ENCODE measurements at places on chromosomes 11 and 22.

- no peak for DNase-seq
Observed at GRCh38 chr11:117089685-117090084, 8.5 kb downstream of the SIK3 start.

DNA sequence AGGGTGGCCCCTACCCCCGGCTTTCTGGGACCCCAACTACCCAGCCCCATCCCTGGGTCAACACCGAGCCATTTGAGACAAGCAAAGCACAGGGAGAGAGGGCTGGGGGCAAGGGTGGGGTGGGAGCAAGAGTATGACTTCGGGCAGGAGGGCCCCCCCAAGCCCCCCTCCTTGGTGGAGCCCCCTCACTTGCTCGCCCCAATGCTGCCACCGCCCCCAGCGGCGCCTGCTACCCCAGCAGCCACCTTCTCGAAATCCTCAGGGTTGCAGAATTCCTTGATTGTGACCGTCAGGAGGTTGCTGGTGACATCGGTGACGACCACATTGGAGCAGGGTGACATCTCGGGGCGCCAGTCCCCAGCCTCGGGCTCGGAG lies 6.0 kb downstream of the CBX6 start:
- no peak for DNase-seq

DNA sequence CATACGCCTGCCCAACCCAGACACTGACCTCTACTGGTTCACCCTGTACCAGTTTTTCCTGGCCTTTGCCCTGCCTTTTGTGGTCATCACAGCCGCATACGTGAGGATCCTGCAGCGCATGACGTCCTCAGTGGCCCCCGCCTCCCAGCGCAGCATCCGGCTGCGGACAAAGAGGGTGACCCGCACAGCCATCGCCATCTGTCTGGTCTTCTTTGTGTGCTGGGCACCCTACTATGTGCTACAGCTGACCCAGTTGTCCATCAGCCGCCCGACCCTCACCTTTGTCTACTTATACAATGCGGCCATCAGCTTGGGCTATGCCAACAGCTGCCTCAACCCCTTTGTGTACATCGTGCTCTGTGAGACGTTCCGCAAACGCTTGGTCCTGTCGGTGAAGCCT lies 2.2 kb downstream of the MCHR1 start:
- no peak for DNase-seq

DNA sequence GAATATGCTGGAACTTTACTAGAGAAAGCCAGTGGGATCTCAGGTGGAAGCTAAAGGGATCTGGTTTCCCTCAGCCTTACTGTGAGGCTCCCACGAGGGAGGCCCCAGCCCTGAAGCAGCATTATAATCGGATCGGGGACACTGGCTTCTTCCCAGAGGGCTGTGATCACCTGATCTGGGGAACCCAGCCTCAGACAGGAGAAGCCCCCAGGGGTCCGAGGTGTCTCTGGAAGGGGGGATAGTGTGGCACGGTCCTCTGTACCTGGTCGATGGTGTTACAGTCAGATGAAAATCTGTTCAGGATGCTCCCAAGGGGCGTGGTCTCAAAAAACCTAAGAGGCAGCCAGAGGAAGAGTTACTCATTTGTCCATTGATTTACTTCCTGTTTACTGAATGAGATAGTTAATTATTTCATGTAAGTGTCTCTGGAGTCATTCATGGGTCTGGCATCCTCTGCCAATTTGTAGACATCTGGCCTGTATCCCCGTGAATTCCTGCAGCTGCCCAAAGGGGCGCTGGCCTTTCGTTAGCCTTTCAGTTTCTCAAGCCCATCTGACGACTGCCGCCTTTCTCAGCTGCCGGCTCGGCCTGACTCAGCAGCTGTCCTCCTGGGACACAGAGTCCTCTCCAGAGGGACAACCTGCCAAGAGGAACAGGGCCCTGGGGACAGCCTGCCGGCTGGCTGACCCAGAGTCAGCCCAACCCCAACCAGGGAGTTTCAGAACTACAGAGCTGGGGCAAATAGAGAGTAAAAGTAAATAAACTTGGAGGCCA lies 17.0 kb upstream of the KCNJ11 start:
- DNase-seq, result peak; percentile 74

GRCh38 chr11:27717801-27718229 lies 17.6 kb upstream of the BDNF start:
- DNase-seq, result peak; percentile 15

- no peak for DNase-seq
Observed at GRCh38 chr11:35968386-35969088, 24.7 kb downstream of the LDLRAD3 start.

DNA sequence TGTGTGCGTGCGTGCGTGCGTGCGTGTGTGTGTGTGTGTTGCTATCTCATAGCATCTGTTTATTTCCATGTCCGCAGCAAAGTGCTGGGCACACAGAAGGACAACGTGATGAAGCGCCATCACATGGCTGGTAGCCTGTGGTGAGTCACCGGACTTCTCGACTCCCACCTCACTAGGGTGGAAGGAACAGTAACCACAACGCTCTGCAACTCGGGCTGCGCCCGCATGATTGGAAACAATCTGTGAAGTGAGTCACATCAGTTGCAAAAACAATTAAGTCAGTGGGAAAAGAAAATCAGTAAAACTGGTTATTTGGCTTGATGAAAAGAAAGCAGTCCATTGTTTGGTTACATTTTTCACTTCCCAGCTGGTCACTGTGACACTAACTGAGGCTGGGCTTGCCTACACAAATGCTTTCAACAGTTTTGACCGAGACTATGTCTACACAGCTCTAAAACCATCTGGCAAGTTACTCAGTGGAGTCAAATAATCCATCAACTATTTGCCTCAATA lies 437.3 kb upstream of the CADM1 start:
- DNase-seq, result peak; percentile 98

DNA sequence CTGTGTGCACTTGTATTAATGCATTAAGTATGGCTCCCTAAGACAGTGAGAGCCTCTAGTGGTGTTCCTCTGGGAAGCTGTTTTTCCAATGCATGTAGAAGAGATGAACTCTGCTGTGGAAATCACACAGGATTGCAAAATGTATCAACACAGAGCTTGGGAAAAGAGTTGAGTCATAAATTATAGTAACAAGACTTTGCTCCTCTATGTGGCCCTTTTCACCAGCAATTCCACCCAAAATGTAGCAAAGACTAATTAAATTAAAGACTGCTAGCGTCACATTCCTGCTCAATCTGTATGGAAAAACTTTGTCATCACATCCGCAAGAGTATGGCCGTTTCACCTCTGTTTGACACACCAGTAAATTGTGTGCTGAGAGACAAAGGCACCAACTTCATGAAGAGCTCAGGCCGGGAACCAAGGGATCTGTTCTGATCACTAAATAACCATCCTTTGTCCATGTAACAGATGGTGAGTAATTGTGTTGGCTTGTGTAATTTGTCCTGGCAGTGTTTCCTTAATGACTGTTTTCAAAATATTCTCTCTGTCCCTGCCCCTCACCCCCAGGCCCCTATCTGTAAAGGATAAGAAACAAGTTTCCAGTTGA lies 209.2 kb upstream of the SORL1-AS1 start:
- peak; percentile 32 for DNase-seq

GRCh38 chr11:37451903-37452302 lies 853.9 kb upstream of the RAG2 start:
- DNase-seq, result peak; percentile 85

GRCh38 chr11:36167729-36168128 lies 121.5 kb downstream of the COMMD9 start:
- DNase-seq, result no peak

- no peak for DNase-seq
Observed at GRCh38 chr11:34356576-34356912, 1.3 kb downstream of the ABTB2 start.

GRCh38 chr22:25110846-25111578 lies 88.6 kb upstream of the CRYBB3 start:
- DNase-seq, result peak; percentile 93

- no peak for DNase-seq
Observed at GRCh38 chr11:133619973-133620372, 87.7 kb upstream of the OPCML start.

DNA sequence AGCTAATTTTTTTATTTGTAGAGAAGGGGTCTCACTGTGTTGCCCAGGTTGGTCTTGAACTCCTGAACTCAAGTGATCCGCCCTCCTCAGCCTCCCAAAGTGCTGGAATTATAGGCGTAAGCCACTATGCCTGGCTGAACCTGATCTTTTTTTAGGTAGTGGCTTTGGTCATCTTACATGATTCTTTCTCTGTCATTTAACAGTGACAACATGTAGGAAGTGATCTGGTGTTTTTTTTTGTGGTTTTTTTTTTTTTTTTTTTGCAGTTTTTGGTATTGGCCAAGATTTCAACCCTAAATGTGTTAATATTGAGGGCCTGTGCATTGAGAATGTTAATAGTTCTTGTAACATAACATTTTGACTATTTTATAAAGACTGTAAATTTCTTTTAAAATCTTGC lies 8.0 kb upstream of the FERMT3 start:
- no peak for DNase-seq

- DNase-seq, result no peak
Observed at GRCh38 chr11:25197515-25197914, 700.7 kb downstream of the LUZP2 start.

DNA sequence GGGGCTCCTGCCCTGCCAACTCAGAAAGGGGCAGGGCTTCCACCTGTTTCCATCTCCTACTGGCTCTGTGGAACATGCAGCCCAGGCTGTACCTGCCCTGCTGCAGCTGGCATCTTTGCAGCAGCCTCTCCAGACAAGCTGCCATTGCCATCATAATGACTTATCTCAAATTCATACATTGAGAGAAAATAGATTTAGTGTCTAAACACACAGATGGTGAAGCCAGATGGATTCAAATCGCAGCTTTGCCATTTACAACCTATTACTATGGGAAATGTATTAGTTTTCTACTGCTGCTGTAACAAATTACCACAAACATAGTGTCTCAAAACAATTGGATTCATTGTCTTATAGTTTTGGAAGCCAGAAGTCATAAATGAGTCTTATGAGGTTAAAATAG lies 260.0 kb downstream of the KCNA4 start:
- no peak for DNase-seq
